ENCODE measurements at places on chromosomes 13 and 19.
A peak's percentile ranks its signal among the peaks of the same experiment; 100 is the strongest.

DNA sequence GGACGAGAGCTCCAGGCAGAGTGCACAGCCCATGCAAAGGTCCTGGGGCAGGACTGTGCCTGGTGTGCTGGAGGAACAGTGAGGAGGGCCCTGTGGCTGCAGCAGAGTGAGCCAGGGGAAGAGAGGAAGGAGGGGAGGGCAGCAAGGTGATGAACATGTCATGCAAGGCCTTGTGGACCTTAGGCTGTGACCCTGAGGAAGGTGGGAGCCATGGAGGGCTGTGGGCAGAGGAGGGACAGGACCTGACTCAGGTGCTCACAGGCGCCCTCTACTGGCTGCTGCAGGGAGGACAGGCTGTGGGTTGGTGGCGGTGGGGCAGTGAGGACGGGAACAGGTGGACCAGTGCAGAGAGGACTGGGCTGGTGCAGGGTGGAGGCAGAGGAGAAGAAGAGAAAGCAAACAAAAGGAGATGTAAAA lies 170.3 kb downstream of the PTPRS start:
- DNase-seq: peak; percentile 76

- DNase-seq: no peak
These were observed 37.6 kb upstream of the TSHZ3 start for GRCh38 chr19:31386806-31387205.

DNA sequence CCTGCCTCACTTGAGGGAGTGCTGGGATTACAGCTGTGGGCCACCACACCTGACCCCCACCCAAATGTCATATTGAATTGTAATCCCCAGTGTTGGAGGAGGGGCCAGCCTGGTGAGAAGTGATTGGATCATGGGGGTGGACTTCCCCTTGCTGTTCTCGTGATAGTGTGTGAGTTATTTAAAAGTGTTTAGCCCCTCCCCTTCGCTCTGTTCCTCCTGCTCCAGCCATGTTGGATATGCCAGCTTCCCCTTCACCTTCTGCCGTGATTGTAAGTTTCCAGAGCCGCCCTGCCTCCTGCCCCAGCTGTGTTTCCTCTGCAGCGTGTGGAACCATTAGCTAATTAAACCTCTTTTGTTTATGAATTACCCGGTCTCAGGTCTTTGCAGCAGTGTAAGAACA lies 13.7 kb downstream of the CHAMP1 start:
- no peak for DNase-seq

GRCh38 chr19:5974721-5975387 lies 3.1 kb downstream of the RANBP3 start:
- peak; percentile 89 for DNase-seq

DNA sequence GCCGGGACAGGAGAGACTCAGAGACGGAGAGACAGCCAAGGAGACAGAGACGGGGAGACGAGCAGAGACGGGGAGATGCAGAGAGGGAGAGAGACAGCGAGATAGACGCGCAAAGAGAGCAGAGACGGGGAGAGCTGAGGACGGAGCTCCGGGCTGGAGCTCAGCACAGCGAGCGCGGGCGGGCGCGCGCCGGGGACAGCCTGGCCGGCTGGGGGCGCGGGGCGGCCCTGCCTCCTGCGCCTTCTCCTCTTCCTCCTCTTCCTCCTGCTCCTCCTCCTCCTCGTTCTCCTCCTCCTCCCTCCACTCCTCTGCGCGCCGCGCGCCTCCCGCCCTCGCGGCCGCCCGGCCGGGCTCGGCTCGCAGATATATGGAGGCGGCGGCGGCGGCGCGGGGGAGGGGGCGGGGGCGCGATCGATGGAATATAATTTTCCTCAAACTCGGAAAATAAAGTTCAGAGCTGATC lies at the start of gene ERFL:
Gene ERFL (minus strand): TSS at position 229 of the 463 bp plus-strand sequence. CDS start 15,530 bp downstream, outside the sequence.
- DNase-seq: peak; percentile 47

- DNase-seq: no peak
These were observed 35.9 kb upstream of the MAB21L1 start for GRCh38 chr13:35512271-35512920.

DNA sequence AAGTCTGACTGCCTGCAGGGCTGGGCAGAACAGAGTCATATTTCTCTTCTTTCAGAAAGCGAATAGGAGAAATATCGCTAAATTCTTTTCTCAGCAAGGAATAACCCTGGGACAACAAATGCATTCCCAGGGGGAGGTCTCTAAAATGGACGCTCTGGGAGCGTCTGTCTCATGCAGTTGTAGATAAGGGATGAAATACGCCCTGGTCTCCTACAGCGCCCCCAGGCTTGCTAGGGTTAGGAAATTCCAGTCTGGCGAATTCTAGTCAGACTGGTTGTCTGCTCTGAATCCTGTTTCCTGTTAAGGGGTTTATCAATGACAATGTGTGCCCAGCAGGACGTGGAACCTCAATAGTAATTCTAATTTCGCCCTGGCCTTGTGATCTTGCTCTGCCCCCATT lies 1214.1 kb downstream of the DIAPH3 start:
- DNase-seq: no peak

DNA sequence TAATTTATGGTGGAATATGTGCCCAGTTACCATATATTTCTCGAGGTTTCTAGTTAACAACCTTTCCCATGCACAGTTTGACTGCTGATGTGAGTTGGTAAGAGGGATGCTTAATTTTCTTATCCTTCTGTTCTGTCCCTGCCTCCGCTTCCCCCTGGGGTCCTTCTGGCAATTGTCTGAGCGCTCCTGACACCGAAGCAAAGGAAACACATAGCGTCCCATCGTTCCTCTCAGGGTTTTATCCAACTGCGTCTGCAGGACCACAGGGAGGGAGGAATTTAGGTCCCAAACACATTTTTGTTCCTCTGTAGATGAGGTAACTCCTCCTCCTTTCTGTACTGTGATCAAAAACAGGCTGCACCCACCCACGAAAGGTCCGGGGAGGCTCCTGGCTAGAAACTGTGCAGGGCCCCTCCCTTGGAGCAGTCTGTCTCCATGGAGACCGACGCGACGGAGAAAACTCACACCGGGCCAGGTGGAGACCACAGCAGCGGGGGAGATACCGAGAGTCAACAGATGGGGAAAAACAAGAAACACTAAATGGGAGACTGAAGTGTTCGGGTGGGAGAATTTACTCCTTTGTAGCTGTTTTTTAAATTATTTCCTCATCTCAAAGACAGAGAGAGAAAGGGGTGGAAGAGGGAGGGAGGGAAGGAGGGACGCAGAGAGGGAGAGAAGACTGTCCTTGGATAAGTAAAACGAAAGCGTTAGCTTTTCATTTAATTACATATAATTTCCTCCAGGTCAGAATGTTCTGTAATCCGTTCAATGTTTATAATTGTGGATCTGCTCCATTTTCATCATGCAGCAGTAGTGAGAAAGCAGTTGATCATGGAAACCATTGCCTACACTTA lies 191.8 kb upstream of the NBEA start:
- DNase-seq: peak; percentile 2

DNA sequence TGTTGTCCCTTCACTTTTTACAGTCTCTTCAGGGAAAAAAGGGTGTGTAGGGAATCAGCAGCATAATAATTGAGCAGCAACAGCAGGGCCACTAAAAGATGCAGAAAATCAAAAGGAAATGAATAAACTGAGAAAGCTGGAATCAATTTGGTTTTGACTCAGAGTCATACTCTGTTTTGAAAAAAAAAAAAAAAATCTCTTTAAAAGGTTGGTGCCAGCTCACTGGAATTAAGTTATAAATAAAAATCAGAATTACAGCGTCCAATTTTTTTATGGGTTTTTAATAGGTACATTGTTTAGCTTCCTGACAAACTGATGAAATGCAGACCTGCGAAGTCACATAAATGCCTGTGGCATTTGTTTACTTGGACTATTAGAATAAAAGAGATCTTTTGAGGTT lies 231.9 kb downstream of the COG6 start:
- DNase-seq: no peak

GRCh38 chr19:13103581-13104359 lies 1.1 kb upstream of the LYL1 start:
- DNase-seq: no peak

DNA sequence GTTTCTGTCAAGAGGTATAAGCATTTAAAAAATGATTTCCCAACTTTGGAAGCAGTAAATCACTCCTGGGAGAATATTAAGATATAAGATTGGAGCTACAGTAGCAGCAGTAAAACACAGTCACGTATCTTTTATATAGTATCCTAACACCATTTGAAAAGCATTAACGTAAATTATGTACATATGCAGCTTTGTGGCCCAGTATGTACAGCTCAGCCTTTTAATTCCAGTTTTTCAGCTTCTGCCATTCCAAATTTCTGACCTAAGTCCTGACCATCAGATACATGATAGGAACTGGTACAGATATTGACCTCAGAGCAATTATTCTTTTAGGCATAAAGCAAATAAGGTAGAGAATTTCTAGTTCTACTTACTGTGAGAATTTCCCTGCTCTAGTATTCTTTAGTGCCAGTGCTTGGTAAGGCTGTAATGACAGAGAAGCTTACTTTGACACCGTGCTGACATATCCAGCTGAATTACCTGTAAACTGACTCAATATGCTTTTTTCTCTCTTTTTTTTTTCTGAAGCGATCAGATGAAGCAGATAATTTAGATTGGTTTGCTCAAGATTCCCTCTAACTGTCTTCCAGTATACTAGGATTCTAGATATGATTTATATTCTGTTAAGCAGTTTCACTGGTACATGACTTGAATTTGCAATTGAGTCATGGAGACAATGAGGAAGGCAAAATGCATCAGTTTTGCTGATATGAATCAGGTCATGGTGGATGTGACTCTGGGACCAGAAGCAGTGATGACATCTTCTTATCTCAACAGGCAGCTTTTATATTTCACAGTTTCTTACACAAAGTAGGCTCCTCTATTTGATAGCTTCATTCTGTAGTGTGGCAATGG lies 703.6 kb downstream of the SLITRK6 start:
- DNase-seq: no peak

GRCh38 chr19:48826606-48827020 lies 9.7 kb downstream of the HSD17B14 start:
- no peak for DNase-seq

GRCh38 chr13:27053902-27054595 lies 117.6 kb downstream of the USP12 start:
- DNase-seq: no peak

- no peak for DNase-seq
These were observed 13.7 kb upstream of the SERPINE3 start for GRCh38 chr13:51325837-51326236.
